ENCODE measurements at places on chromosomes 5 and 9.

- no peak for DNase-seq
Measured at GRCh38 chr5:59241119-59241518, 652.4 kb downstream of the PDE4D start.

DNA sequence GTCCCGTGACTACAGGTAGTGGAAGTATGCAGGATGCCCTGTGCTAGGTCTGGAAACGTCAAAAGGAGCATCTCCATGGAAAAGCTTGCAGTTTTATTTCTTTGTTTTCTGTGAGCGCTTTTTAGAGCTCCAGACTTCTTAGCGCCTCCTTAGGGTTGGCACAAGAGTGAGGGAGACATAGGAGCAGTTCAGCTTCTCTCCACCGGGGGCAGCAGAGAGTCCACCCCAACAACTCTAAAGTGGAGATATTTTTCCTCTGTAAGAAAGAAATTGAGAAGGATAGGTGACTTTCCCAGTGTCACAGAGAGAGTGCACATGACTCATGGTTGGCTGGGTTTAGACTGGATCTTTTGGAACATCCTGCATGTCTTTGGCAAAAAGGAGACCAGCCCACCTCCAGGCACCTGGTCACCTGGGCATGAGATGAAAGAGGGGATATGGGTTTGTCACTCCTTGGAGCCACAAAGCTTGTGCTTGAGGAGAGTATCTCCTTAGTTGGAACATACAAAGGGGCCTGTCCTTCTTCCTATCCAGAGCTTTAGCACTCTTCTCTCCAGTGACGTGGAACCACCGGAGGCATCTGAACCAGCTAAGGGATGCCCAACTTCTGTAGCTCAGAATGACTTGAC is 637.7 kb downstream of the SEMA5A start:
- no peak for DNase-seq

DNA sequence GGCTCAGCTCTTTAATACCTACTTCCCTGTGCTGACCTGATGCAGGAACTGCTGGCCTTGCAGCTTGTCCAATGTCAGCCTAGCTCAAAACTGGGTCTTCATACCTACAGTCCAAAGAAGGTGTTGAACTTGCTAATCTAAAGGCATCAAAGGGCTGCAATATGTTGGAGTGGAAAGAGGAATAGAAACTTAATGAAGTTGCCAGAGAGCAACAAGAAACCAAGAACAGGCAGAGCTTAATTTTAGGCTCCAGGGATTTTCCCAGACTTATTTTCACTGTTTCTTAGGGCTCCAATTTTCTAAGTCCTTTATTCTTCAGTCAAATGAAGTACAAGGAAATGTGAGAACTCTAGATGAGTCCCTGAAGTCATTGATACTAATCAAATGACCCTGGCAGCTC is 17.6 kb upstream of the ERCC6L2 start:
- DNase-seq: no peak

- DNase-seq: no peak
Measured at GRCh38 chr5:173858021-173858669, 30.0 kb upstream of the CPEB4 start.

GRCh38 chr5:97049175-97049574 is 93.2 kb downstream of the LIX1 start:
- no peak for DNase-seq

DNA sequence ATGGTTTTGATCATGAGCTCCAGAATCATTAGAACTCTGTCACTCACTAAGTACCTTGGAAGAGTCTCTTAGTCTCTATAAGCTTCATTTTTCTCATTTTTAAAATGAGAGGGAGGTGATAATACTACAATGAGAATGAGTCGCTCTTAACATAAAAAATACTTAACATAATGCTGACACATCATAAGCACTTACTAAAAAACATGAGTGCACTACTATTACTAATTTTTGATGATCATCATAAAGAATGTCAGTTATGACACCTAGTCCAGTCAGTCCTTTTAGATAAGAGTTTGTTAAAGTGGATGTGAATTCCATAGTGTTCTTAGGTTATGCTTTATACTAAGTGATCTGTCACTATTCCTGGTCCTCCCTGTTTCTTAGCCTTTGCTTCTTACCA is 200.4 kb upstream of the SLC24A2 start:
- no peak for DNase-seq

DNA sequence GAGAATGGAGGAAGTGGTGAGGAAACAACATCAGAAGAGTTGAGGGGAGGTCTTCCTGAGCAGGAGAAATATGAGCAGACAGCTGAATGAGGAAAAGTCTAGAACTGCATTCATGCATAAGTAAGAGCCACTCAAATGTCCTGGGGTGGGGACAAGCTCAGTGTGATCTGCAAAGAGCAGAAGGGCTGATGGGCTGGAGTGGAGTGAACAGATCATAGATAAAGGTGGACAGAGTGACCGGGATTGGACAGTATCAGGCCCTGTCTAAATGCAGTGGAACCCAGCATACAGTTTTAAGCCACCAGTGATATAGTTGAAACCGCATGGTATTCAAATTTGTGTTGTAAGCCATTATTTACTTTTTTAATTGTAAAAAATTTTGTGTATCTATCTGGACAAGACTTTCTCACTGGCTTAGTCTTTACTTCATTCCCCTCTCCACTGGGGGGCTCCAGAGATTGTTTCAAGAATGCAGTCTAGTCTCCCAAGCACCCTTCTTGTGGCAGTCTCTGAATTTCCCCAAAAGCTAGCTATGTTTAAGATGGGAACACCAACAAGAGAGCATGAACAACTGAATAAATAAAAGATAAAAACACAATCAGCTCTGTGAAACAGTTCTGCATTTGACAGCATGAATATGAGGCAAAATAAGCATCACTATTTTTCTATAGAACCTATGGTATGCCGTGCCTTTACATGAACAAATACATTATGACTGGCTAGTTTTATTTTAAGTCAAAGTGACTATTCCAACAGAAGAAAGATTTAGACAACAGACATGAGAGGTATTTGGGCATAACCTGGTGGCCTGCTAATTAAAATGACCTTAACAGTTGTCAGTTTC is 10.7 kb upstream of the STK32A start:
- DNase-seq: no peak

GRCh38 chr9:112384690-112385089 is 4.8 kb downstream of the HSDL2 start:
- no peak for DNase-seq

- DNase-seq: no peak
Measured at GRCh38 chr5:32507738-32508434, 63.3 kb upstream of the ZFR start.

- no peak for DNase-seq
Measured at GRCh38 chr5:174229514-174230370, 184.2 kb downstream of the NSG2 start.

- no peak for DNase-seq
Measured at GRCh38 chr5:149745-150485, 41.4 kb upstream of the LRRC14B start.

GRCh38 chr5:98108497-98108896 is 665.0 kb upstream of the RGMB start:
- no peak for DNase-seq

- DNase-seq: no peak
Measured at GRCh38 chr5:158514319-158514985, 585.3 kb downstream of the EBF1 start.

DNA sequence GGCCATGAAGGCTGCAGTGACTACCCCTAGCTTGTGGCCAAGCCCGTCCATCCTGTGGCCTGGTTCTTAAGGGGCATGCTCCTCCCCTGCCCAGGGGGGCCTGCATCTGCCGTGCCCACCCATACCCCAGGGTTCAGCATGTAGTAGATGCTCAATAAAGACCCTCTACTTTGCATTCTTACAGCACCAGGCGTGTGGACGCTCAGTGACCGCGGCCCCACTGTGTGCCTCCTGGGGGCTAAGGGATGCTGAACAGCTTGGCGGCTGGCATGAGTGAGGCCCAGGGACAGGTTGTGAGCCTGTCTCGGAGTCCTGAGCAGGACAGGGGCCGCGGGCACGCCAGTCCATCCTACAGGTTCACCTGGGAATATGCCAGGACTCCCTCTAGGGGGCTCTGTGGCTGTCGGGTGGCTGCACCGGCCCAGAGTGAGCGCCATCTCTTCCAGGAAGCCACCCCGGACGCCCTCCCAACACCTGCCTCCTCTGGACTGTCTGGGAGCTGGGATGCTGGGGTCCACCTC is 9.1 kb downstream of the NOTCH1 start:
- DNase-seq: no peak

DNA sequence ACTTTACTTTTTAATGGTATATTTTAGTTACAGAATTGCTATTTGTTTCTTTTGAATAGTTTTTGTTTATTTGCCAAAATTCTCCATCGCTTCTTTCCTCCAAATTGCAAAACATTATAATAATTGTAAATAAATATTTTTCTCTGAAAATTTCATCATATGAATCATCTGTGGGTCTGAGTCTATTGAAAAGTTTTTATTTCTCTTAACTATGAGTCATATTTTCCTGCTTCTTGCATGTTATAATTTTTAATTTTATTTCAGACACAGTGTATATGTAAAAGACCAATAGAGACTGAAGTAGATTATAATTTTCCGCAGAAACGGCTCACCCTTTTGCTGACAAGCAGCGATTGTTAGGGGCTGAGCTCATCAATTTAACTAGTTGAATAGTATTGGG is 279.1 kb upstream of the IL12B start:
- DNase-seq: no peak

DNA sequence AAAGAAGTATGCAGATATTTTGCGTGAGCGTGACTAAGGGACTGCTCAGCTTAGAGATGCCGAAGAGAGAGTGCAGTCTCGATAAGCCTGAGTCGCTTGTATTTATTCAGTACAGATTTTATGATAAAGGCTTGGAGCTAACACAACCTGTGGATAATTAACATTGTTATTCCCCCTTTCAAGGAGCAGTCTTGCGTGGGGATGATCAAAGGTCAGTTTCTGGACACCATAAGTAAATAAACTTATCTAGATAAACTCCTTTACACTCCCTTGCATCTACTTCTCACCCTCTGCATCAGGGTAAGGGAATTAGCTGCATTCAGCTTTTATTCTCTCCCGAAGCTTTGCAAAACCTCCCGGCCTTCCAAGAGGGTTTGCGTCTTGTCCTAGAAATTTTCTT is 357.8 kb upstream of the ST8SIA4 start:
- no peak for DNase-seq

GRCh38 chr5:138647261-138647788 is 72.1 kb upstream of the HSPA9 start:
- no peak for DNase-seq

GRCh38 chr9:89446961-89447310 is 51.0 kb downstream of the SEMA4D start:
- no peak for DNase-seq

DNA sequence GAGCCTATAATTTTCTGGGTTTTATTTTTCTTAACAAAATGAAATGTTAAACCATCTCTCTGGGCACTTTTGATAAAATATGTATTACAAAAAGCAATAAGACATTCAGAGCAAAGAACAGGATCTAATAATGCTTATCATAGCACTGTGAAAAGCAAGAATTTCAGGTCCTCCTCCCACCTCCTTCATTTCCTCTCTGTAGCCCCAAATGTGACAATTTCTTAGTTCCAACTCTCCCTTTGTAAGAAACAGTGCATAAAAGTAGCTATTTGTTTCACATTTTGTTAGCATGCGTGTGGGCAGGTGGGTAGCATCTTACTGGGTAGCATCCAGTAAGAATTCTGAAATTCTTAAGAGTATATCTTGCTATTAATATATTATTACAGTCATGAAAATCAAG is 130.9 kb upstream of the RASA1 start:
- DNase-seq: no peak

GRCh38 chr9:94915476-94916450 is 189.3 kb downstream of the AOPEP start:
- DNase-seq: no peak

DNA sequence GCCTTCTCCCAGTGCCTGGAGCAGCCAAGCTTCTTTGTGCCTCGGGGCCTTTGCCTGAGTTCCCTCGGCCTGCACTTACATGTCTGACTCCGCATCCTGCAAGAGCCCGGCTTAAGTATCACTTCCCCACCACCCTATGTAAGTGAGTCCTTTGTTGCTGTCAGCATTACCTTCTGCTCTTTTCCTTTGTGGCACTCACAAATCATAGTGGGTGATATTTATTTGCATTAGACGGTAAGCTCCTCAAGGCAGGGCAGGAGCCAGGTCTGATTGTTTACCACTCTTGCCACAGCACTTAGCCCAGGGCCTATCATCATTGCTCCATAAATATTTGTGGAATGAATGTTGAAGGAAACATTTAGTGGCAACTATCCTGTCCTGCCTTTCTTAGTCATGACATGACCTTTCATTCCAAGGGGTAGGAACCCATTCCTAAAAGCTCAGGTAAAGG is 4.8 kb downstream of the GM2A start:
- no peak for DNase-seq

GRCh38 chr5:151024440-151025249 is 4.3 kb downstream of the GPX3 start:
- DNase-seq: no peak

DNA sequence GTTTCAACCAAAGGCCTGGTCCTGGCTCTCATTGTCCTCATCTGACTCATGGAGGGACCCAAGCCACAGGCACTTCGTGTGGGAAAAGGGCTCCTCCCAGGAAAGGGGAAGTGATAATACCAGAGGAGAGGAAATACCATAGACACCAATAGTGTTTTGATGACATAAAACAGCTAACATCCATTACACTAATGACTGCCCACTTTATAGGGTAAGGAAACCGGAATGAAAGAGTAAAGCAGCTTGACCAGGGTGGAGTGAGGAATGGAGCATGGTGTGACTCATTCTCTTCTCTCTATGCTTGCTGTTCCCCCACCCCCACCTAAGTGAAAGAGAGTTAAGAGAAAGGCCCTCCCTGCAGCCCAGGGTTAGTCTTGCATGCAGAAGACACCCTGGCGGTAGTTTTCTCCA is 67.4 kb upstream of the HRH2 start:
- no peak for DNase-seq
